ENCODE measurements at places on chromosomes 4 and X.

GRCh38 chr4:4870576-4871241, 11.2 kb downstream of the MSX1 start:
- no peak for DNase-seq

GRCh38 chr4:156581282-156582063, 390.1 kb downstream of the PDGFC start:
- DNase-seq = no peak

DNA sequence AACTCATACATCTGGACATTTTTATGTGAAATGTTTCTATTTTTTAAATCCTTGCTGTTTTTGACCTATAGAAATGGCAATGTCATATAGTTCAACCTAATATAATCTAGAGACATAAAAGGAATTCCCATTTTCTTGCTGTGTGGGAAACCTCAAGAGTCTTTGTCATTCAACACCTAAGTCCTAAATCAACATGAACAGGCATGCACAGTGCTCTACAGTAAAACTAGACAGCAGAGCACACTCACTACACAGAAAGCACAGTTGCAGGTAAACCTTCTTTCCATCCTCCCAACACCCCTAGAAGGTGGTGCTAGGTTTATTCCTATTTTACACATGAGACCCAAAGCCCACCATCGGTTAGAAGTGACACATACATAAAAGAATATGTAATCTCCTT, 79.1 kb upstream of the C1QTNF7 start:
- no peak for DNase-seq

DNA sequence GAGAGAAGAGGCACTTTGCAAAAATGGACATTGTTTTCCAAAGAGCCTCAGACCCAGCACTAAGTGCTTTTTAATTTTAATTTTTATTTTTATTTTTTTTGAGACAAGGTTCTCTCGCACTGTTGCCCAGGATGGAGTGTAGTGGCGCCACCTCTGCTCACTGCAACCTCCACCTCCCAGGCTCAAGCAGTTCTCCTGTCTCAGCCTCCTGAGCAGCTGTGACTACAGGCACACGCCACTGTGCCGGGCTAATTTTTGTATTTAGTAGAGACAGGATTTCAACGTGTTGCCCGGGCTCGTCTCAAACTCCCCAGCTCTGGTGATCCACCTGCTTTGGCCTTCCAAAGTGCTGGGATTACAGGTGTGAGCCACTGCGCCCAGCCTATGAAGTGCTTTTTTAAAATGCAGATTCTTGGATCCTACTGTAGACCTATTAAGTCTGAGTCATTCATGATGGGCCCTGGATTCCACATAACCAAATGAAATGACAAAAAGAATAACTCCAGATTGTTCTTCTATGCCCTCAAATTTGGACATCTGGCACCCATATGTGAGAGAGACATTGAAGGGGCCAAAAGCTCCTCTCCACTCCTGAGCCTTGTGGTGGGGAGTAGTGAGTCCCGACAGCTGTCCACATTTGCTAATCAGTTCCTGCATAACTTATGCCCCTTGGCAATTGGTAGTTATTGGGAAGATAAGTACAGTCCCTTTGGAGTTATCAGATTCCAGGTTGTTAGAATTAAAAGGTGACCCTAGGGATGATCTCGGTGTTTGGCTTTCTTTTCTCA, 3.6 kb downstream of the NOCT start:
- no peak for DNase-seq

DNA sequence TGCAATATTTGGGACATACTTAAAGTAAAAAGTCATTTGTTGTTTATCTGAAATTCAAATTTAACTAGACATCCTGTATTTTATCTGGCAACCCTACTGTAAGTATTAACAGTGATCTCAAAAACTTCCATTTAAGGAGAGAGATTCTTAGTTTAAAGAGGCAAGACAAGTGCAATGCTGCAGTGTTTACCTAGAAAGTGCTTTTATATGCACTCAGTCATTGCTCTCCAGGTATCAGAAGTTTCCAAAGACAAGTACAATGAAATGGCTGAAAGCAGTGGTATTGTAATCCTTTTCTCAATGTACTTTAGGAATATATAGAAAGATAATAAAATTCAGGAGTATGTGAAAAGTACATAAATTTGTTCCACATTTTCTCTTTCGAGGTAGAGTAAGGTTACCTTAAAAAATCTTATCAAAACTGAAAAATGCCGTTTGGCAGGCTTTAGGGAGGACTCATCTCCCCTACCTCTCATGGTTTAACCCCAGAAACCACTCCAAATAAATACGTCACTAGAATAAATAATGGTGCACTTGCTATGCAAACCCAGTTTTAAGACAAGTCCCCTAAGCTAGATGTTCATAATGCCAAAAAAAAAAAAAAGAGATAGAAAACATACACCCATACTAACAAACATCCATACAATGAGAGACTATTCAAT, 45.7 kb downstream of the ELF2 start:
- DNase-seq = no peak

DNA sequence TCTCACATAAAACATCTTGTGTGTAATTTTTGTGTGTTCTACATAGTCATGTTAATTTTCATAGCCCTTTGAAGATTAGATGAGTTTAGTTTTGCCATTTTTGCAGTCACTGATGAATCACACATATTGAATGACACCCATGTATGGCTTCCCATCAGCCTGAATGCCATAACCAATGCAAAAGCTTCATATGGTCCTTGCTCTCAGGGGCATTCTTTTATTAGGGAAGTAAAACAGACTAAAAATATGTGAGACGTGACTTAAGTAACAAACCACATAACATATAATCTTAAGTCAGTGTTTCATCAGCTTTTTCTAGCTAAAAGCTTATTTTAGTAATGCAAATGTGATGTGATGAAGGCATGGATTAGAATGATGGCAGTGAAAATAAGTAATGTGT, 8.2 kb downstream of the SLC25A4 start:
- no peak for DNase-seq

- no peak for DNase-seq
Measured at GRCh38 chr4:38333219-38333618, 330.8 kb upstream of the KLF3 start.

DNA sequence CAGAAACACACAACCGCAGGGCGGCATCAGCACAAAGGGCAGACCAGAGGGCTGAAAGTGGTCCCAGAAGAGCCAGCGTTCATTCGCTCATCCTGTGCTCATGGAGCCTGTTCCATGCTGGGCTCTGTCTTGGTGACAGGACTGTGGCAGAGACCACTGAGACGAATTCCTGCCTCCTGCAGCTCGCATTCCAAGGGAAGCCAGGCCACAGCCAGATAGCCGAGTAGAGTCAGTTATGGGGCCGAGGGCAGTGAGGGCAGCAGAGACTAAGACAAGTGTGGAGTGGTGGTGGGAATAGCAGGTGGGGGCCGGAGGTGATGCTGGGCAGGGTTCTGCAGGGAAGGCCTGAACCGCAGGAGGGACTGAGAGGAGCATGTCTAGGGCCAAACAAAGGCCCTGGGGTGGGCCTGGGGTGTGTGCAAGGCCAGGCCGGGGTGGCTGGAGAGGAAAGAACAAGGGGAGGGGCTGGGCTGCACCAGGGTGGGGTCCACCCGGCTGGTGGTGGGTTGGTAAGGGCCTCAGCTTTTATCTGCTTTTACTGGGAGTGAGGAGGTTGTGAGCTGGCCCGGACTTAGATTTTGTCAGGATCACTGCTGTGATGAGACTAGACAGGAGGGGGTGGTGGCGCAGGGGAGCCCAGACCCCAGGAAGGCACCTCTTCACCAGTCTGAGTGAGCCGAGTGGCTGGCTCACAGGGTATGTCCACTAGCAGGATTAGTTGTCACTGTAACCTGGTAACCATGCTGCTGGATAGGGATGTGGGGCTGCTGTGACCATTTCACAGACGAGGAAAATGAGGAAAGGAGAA, 6.3 kb downstream of the PSAPL1 start:
- no peak for DNase-seq

DNA sequence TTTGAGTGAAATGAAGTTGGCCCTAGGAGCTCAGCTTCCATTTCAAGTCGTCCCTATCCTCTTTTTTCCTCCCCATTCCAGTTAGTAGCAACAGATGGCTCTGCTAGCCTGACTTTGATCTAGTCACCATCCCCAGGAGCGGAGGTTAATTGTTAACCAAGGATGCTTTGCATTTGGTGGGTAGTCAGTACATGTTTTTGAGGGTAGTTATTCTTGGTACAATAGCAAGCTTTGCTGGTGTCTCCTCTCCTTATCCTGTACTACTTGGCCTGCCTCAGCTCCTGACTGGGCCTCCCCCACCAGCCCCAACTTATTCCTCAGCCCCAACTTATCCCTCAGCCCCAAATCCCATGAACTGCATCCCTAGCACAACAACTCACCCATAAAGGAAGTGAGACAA, 14.8 kb upstream of the RTL5 start:
- DNase-seq = no peak

GRCh38 chr4:108115168-108115526, 53.6 kb downstream of the LEF1 start:
- no peak for DNase-seq

GRCh38 chr4:150593996-150594395, 12.0 kb downstream of the MAB21L2 start:
- no peak for DNase-seq

DNA sequence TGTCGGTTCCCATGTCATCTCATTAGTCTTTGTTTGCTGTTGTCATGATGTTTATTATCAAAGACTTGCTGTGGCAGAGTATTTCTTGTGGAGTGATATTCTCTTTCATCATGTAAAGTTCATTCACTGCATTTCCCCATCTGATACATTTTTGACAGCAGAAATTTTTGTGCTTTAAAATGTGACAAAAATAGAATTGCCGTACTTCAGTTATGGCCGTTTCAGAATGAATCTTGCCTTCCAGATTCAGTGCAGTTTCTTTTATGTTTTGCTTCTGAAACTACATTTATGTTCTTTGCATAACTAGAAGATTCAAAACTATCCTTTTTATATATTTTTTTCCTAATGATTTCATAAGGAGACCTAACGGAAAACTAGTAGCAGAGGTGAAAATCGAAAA, 10.0 kb downstream of the CSTF2 start:
- DNase-seq = no peak

DNA sequence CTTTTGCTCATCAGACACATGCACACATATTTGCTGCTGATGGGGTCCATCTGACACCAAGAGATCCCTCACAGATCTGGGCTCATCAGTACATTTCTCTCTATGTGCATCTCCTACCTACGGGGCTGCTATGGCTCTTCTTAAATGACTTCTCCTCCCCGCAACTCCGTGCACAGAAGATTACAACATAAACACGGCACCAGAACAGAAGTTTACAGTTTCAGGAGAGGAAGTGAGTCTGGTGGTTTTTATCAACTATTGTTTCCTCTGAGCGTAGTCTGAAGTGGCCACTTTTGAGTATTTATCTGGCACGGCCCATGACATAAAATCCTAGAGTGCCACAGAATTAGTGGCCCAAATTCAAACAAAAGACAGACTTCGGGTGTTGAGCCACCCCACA, 263.8 kb downstream of the PRDM5 start:
- DNase-seq = no peak

DNA sequence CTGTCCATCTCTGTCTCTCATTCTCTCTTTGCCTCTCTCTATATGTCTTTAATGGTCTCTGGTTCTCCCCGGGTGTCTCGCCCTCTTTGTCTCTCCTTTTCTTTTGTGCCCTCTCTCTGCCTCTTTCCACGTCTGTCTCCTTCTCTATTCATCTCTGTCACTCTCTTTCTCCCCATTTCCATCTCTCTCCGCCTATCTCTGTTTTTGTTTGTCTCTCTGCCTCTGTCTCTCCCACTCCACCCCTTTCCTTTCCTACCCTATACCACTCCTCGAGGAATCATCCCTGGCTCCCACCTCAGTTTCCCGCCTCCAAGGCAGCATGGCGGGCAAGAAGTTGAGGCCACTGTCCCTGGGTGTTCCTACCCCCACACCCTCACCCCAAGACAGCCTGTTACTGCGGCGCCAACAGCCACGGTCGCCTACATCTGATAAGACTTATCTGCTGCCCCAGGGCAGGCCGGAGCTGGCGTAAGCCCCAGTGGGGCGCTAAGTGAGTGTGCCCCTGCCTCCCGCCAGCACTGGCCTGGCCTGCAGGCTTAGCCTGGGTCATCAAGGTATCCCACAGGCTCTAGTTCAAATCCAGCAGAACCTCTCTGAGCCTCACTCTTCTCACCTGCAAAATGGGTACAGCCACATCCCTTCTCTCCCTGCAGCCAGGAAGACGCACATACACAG, 713 bp upstream of the GATA1 start:
- DNase-seq = no peak

DNA sequence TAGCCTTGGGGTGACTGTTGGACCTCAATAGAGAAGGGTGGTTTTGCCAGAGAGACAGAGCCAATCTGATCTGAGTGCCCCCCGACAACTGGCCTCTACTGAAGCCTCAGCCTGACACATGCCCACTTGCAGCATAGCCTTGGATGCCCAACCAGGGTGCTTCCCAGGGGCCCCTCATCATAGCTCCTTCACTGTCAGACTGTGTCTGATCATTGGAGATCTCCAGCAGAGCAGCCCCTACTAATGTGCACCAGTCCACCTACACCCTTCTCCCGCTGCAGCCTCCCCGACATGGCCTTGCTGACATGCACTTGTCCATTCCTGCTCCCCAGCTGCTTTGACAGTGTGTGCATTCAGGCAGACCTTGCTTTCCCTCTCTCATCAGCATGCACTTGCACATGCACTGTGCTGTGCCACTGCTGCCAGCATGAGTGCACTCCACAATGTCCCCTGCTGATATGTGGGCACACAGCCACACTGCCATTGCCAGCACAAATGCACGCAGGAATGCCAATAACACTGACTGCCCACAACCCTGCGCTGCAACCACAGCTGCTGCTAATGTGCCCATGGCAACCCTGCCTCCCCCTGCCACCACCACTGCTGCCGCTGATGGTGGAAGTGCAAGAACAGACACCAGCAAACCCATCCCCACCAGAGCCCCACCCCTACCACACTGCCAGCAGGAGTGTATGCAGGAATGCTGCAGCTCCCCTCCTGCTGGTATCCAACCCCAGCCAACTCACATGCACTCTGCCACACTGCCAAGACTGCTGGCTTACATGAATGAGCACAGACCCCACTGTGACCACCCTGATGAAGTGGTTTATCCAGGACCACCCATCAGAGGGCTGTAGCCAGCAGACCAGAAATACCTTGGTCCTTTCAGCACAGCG, 68.1 kb upstream of the ZMAT1 start:
- no peak for DNase-seq

DNA sequence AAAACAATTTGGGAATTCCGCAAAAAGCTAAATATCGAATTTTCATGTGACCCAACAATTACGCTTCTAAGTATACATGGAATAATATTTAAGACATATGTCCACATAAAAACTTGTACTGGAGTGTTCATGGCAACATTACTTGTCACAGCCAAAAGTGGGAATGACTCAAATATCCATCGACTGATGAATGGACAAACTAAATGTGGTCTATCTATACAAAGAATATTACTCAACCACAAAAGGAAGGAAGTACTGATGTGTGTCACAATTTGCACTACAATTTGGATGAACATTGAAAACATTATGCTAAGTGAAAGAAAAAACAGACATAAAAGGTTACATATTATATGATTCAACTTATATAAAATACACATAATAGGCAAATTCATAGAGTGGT, 71.9 kb downstream of the AFF2 start:
- DNase-seq = no peak

GRCh38 chr4:998096-998691, 5.0 kb upstream of the SLC26A1 start:
- DNase-seq = no peak

GRCh38 chr4:162131256-162131655, 32.5 kb downstream of the FSTL5 start:
- DNase-seq = no peak

GRCh38 chr4:37749398-37749988, 63.3 kb upstream of the RELL1 start:
- DNase-seq = no peak

All from RWPE1 (cell line).